NCI-H1092 (cell line): ENCODE measurements at places on chromosomes 5 and 9.

DNA sequence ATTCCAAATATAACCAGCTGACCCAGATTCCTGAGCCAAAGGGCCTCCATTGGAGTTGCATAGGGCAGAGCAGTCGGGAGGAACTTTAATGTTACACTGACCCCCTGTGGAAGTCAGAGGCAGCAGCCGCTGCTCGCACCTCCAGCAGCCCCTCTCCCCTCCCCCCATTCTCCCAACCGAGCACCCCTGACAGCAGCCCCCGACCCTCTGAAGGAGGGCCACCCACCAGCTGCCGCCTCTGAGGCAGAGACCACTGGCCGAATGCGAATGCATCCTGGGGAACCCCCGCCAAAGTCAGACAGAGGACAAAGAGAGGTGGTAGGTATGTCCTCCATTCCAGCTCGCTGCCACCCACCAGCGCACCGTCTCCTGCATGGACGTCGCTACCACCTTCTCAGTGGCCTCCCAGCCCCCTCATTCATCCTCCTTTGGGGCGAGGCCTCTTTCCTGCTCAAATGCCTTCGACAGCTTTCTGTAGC lies 231.0 kb downstream of the CDK5RAP2 start:
- DNase-seq: peak; percentile 69

- no peak for DNase-seq
These were observed 159.6 kb downstream of the TLE4 start for GRCh38 chr9:79731171-79731890.

- no peak for DNase-seq
These were observed 17.3 kb upstream of the LTC4S start for GRCh38 chr5:179776411-179776938.

GRCh38 chr5:40404613-40405012 lies 275.1 kb upstream of the PTGER4 start:
- no peak for DNase-seq

DNA sequence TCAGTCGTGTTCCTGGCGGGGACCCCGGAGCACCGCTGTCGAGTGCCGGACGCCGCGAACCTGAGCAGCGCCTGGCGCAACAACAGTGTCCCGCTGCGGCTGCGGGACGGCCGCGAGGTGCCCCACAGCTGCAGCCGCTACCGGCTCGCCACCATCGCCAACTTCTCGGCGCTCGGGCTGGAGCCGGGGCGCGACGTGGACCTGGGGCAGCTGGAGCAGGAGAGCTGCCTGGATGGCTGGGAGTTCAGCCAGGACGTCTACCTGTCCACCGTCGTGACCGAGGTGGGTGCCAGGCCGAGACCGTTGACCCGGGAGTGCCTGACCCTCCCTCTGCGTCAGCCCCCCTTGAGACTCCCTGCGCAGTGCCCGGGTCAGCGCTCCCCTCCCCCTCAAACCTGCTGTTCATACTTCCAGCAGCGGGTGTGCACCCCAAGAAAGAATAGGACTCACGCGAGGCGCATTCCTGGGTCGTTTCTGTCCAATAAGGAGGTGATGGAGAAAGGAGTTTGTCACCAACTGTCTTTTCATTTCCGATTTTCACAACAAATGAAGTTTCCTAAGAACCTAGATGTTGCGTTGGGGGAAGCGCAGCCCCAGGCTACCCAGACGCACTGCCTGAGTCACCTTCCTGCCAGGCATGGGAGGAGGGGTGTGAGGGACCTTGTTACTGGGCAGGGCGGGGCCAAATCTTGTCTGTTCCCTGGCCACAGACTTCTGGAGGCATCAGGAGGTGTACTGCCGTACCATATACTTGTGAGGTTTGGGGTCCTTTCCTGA lies 722 bp downstream of the SLC22A4 start:
- no peak for DNase-seq

- no peak for DNase-seq
These were observed 2.1 kb downstream of the FBXW2 start for GRCh38 chr9:120791161-120791560.

GRCh38 chr5:1420211-1421195 lies 24.7 kb downstream of the SLC6A3 start:
- DNase-seq: no peak

DNA sequence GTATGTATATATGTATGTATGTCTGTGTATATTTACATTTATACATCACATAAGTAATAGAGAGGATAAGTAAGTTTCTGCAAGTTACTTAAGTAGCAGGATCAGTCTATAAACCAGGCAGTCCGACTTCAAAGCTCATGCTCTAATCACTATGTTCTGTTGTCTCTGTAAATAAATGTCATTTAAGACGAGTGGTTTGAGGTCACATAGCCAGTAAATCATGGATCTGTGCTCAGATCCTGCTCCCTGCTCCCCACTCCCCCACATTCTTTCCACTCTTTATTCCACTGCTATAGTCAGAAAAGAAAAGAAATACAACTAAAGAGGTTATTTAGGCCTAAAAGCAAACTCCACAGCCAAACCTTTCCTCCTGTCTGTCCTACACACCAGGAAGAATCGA lies 90.4 kb downstream of the SERINC5 start:
- DNase-seq: no peak

DNA sequence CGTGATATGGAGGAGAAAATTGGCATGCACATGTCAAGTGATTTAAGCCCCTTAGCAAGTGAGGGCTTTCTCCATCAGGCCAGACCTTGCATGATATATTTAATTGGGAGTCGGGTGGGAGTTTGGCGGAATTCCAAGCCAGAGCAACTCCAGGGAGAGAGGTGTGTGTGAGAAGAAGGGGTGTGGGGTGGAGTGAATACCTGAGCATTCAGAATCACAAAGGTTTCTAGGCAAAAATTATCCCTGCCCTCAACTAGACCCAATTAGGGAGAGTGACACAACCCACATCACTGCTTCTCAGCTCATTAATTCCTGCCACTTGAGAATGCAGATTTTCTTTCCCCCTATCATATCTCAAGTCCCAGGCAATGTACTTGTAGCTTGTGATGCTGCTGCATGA lies 279.7 kb upstream of the TUT7 start:
- no peak for DNase-seq

- no peak for DNase-seq
These were observed 912.9 kb upstream of the SEMA6A start for GRCh38 chr5:117487556-117487955.

DNA sequence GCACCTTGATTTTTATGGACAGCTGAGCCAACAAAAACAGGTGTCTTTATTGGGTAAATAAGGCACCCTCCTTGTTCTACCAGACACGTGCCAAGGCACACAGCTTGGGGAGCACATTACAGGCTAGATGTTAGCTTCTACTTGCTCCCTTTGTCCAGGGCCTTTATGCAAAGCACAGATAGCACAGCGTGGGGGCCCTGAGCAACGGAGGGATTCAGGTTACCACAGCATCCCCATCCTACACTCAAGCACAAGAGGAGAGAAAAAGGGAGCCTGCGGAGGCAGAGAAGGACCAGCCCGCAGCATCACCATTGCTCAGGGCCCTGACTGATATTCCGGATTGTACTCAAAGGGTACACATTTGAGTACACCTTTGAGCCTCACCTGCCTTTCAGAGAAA lies 181.7 kb upstream of the KIF2A start:
- peak; percentile 52 for DNase-seq

GRCh38 chr9:114742947-114743346 lies 61.0 kb upstream of the TEX48 start:
- no peak for DNase-seq

DNA sequence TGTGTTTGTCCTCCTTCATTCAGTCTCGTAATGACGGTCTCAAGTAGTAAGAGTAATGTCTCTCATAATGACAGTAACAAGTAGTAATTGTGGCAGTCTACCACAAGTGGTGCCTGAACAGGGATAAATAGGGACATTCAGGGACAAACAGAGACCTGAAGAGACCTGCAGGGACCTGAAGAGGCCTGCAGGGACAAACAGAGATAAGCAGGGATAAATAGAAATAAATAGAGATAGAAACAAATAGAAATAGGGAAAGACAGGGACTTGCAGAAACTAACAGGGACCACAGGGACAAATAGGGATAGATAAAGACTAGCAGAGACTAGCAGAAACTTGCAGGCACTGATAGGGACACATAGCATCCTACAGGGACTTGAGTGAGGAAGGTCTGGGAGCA lies 7.9 kb downstream of the UGT3A2 start:
- DNase-seq: no peak

DNA sequence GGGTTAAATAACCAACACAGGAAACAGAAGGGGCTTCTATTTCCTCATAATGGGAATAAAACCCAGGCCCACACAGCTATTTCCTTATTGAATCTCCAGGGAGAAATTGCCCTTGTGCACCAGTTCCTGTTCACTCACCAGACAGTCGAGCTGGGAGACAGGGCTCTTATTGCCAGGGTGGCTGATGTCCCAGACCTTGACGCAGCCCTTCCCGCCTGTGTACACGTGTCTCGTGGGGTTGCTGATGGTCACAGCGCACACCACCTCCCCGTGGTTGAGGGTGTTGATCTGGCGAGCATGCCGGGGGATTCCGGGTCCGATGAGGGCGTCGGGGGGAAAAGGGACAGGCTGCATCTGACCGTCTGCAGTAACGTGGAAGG lies 96.5 kb downstream of the TLE1 start:
- no peak for DNase-seq

DNA sequence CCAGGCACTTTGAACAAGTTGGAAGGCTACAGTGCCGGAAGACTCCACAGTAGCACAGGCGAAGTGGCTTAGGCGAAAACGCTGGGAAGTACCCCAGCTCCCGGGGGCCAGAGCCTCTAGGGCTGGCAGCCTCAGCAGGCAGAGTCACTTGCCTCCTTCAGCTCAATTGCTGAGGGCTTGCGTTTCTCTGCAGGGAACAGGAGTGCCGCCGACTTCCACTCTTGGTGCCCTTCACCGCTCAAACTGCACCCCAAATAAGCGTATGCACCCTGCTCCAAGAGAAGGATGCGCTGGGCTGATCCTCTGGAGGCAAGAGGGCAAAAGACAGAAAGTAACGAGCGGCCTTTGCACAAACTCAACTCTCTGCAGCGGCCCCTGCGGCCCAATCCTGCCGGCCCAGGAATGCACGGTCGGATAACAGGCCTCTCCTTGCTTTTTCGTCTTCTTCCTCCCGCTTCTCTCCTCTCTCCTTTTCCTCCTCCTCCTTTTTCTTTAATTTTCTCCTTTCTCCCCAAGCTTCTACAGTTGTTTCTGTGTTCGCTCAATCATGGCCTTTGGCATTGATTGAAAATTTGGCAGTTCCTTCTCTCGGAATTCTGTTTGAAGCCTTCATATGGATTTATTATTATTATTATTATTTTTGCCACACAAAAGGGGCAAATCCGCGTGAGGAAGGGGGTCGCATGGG lies 1.1 kb upstream of the S1PR3 start:
- DNase-seq: no peak

- no peak for DNase-seq
These were observed 2.9 kb downstream of the DENND4C start for GRCh38 chr9:19233344-19233743.

DNA sequence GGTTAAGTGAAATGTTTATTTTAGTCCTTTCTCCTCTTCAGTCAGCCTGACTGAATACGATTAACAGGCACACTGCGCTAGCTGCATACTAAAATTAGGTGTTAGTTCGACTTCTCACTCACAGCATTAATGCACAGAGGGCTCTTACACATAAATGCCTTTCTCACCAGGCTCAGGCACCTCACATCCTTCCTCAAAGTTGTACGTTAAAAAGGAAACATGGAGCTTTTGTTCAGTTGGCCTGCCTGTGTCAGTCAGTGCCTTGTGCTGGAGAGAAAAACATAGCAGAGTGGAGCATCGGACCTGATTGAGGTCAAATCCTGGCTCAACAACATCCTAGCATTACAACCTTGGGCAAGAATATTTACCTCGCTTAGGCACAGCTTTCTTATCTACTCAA lies 236.0 kb upstream of the ZNF462 start:
- no peak for DNase-seq

GRCh38 chr5:119031011-119031886 lies 39.6 kb upstream of the DMXL1 start:
- DNase-seq: no peak

DNA sequence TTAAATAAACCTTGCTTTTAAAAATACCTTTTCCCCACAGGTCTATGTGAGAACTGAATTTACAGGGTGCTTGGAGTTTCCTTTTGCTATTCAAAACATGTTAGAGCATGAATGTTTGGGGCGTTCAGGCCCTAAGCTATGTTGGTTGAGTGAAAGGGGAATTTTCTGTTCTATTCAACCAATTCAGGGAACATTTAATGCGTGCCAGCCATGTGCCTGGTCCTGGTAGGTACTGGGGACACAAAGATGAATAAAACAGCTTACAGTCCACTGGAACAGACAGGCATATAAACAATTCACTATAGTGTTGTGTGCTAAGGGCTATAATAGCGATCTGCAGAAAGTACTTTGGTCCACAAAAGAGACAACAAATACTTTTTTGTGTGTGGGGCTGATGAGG lies 108.5 kb downstream of the ZSWIM6 start:
- DNase-seq: no peak

DNA sequence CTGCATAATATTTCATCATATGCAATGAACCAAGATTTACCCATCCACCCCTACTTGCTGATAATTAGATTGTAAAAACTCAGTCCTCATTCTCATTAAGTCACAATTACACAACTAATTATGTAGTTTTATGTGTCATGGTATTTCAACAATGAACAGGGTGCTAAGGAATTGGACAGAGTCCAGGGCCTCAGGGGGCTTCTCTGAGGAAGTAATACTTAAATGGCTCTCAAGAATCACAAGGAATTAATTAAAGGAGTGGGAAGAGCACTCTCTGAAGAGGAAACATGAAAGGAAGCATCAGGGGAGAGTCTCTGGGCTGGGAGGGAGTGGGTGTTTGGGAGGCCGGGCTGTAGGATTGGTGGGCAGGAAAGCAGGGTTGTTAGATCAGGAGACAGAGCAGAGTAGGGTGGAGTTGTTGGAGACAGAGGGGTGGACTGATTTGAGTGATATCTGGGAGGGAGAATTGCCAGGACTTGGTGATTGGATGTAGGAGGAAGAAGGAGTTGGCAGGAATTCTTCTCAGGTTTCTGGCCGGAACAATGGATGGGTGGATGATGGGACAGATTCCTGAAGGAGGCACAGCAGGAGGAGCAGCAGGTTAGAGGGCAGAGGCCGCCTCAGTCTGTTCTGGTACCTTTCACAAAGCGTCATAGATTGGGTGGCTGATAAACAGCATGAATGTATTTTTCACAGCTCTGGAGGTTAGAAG lies 23.0 kb upstream of the NSG2 start:
- DNase-seq: no peak

DNA sequence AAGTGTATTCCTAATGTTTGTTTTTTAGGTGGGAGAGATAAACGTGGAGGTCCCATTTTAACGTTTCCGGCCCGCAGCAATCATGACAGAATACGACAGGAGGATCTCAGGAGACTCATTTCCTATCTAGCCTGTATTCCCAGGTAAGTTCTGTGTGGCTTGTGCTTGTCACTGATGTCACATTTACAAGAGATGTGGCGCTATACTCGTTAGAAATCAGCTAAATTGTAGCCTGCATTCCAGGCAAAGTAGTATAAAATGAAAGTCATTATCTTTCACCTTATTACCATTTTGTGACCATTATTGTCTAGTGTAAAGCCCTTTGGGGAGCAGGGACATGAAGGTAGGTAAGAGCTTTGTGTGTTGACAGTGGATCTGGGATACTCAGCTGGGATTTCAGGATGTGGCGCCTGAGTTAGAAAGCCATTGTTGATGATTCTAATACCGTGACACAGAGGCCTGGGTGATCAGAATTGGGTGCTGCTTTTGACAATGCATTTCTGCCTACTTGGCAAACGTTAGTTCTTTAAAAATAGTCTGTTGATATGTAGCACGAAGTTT lies 137.2 kb downstream of the TRIO start:
- no peak for DNase-seq

- no peak for DNase-seq
These were observed 30.4 kb downstream of the RANBP17 start for GRCh38 chr5:170892196-170892595.

GRCh38 chr5:141778206-141778605 lies 96.2 kb upstream of the ARAP3 start:
- DNase-seq: no peak

GRCh38 chr5:141135718-141136266 lies 786 bp downstream of the PCDHB5 start:
- DNase-seq: no peak
